MG63 (cell line): ENCODE measurements at places on chromosomes 12 and 14. TPM values are rescaled to one million over a fixed set of nuclear protein-coding genes. Genes with fewer than 3 reads are reported as not detected.

GYS2 gene
- total RNA-seq: not detected in 2 replicates

CLMN gene
- 0.35 and 1.2 TPM in 2 replicates for total RNA-seq

DNA sequence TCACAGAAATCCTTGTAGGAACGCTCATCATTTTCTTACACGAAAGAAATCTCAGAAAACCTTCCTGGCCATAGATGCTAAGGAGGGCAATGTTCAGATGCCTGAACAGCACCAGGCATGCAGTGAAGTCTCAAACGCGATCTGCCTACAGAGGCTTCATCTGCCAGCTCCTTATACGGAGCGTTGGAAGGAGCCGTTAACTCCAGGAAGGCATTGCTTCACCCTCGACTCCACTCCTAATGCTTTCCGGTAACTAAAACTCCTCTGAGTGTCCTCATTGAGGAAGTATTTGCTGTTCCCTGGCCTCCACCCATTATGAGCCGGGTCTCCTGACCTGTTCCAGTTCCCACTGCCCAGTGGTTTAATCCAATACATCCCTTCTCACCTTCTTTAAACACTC, 502.7 kb downstream of the BCL11B start:
- DNase-seq: no peak

GRCh38 chr12:4135919-4136605, 137.5 kb upstream of the CCND2 start:
- DNase-seq: no peak

GRCh38 chr14:58060077-58060476, 91.9 kb downstream of the ARMH4 start:
- no peak for DNase-seq

GRCh38 chr14:98580131-98580678, 691.8 kb downstream of the BCL11B start:
- DNase-seq: peak; percentile 1

- DNase-seq: no peak
Observed at GRCh38 chr14:61528591-61529021, 166.7 kb upstream of the HIF1A start.

DNA sequence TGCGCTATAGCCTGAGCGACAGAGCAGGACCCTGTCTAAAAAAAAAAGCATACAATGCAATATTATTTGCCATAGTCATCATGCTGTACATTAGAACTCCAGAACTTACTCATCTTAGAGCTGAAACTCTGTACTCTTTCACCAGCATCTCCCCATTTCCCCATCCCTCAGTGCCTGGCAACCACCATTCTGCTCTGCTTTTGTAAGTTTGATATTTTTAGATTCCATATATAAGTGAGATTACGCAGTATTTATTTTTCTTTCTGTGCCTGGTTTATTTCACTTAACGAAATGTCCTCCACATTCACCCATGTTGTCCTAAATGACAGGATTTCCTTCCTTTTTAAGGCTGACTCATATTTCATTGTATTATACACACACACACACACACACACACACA, 121.8 kb downstream of the BBS10 start:
- peak; percentile 5 for DNase-seq

DNA sequence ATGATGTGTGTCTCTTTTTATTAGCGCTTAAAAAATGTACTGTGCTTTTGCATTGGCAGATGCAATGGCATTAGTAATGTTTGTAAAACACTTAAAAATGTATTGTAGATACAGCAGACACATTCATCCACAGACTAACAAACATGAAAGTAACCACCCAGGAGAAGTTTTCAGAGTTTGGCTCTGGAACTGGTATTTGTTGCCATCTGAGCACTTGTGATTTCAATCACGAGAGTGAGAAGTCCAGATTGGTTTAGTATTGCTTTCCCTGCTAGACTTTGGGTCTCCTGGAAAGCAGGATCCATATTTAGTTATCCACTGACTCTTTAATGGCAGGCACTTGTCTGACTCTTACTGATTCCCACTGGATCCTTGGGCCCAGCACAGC, 13.2 kb downstream of the RASSF8 start:
- DNase-seq: peak; percentile 9

DNA sequence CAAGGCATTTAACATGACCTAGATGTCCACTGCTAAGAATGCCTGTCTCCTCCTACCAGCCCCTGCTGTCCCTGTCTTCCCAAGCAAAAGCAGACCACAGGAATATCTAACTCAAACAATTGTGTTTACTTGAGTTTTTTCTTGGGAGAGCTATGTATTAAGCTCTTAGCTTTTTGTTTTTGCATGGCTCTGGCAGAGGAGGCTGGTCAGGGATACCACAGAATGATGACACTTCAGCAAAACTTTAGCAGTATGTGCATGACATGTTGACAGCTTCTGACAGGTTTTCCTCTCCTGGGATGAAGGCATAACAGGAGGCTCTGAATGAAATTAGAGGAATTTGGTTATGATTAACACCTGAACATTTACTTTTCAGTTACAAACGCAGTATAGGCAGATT, 6.9 kb downstream of the TMBIM6 start:
- no peak for DNase-seq

MTA1 gene
- total RNA-seq: 20.6 and 46.5 TPM in 2 replicates

CIDEB gene
- not detected in 2 replicates for total RNA-seq

- DNase-seq: peak; percentile 77
Observed at GRCh38 chr12:98490501-98491453, 24.6 kb upstream of the TMPO start.

TFCP2 gene
- 13.0 and 14.7 TPM in 2 replicates for total RNA-seq

LYZ gene
- total RNA-seq: not detected in 2 replicates

DNA sequence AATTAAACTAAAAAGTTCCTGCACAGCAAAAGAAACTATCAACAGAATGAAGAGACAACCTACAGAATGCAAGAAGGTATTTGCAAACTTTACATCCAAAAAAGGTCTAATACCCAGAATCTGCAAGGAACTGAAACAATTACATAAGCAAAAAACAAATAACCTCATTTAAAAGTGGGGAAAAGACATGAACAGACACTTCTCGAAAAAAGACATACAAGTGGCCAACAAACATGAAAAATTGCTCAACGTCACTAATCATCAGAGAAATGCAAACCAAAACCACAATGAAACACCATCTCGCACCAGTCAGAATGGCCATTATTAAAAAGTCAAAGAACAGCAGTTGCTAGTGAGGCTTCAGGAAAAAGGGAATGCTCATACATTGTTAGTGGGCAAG, 15.2 kb downstream of the PDE6H start:
- DNase-seq: no peak

- no peak for DNase-seq
Observed at GRCh38 chr12:23753628-23754365, 195.7 kb downstream of the SOX5 start.

KIF21A gene
- total RNA-seq: 11.1 and 11.8 TPM in 2 replicates

- no peak for DNase-seq
Observed at GRCh38 chr14:70808416-70809224, 693 bp downstream of the MAP3K9 start.

SLC7A7 gene
- total RNA-seq: 4.0 TPM in 1 of 2 replicates, not detected in the other

DNA sequence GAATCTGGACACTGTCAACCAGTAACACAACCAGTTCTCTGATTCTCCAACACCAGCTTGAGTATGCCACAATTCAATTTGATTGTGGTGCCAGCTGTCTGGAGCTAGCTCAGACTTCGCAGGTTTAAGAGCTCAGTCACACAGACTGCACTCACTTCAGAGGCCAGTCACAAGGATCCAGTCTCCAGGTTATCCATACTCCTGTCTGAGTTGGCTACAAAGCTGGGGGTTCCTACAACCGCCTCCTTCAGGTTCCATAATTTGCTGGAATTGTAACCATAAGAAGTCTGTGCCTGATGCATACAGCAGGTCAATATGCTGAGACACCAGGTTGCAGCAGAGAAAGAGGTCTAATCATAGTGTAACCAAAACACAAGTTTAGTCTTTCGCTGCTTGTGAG, 70.5 kb upstream of the CPSF6 start:
- no peak for DNase-seq

DNA sequence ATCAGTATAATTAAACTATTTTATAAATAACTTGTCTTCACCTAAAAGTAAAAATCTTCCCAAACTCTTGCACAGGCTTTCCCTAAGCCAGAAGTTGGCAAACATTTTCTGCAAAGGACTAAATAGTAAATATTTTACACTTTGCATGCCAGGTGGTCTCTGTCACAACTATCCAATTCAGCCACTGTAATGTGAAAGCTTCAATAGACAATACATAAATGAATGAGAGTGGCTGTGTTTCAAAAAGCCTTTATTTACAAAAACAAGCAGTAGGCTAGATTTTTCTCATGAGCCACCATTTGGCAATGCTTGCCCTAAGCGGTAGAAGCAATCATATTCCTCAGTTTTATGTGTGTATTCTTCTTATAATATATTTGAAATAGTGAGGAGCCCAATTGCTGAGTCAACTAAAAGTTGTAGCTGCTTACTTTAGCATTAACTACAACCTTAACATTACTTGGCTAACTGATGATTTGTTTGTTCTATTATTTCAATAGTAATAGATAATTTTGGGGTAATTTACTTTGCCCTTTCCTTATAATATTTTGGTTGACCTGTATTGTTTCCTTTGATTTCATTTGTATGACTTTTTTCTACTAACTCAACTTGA, 236.0 kb upstream of the SYT1 start:
- DNase-seq: no peak

- DNase-seq: no peak
Observed at GRCh38 chr12:26134540-26134939, 9.7 kb upstream of the BHLHE41 start.

- no peak for DNase-seq
Observed at GRCh38 chr12:52308806-52309425, 12.3 kb downstream of the KRT83 start.

DNA sequence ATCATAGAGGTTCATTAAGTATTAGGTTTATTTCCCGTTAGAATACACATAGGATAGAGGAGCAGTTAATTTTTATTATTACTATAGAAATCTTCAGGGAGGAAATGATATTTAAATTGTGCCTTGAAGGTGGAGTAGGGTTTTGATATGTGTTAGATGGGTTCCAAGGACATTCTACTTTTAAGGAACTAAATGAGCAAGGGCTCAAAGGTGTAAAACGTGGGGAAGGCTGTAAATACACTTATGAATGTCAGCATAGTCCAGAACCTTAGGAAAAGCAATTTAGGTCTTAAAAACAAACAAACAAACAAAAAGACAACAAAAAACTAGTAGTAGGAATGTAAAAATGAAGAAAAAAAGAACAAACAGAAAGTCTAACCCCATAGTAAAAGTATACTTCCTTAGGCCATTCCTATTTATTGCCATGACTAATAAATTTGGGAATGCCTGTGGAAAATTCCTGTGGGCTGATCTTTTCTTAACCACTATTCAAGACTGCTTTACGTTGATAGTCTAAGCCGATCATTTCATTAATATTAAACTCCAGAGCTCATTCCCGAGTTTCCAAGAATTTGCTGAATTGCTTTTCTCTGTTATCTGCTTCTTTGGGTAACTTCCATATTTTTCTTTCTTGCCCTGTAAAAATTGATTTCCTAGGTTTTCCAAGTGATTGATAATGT, 180.3 kb downstream of the RAD51B start:
- DNase-seq: no peak

DNA sequence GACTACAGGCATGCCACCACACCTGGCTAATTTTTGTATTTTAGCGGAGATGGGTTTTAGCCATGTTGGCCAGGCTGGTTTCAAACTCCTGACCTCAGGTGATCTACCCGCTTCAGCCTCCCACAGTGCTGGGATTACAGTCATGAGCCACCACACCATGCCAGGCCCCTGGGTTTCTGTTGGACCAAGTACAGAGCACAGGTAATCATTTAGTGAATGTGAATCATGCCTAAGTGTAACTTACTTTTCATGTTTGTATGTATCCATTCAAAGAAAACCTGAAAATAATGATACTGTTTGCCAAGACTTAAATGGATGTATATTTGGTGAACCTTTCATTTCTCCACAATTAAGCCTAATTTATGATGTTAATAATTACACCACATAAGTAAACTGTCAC, 65.9 kb downstream of the FGD6 start:
- DNase-seq: no peak

DNA sequence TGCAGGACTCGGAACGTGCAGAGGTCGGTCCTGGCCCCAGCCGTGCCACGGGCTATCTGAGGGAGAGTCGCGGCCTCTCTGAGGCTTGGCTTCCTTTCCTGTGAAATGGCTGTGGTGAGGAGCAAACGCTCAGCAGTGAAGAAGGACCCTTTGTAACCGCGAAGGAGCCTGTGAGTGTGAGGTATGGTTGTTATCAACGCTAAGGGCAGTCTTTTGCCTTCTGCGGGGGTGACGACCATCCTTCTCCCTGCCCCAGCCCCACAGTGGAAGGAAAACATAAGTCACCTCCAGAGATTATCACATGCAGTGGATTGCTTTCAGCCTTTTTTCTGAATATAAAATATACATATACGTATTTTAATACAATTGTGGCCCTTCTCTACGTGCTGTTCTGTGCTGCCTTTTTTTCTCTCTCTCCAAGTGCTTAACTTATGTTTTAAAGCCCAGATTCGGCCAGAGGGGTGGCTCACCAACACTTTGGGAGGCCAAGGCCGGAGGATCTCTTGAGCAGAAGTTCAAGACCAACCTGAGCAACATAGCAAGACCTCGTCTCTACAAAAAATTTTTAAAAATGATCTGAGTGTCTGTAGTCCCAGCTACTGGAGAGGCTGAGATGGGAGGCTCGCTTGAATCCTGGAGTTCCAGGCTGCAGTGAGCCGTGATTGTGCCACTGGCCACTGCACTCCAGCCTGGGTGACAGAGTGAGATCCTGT, 17.4 kb downstream of the TAMALIN start:
- DNase-seq: no peak

OR4K5 gene
- not detected in 2 replicates for total RNA-seq

GRCh38 chr14:101233021-101233366, 328.3 kb upstream of the DIO3 start:
- DNase-seq: no peak

OR4E2 gene
- total RNA-seq: not detected in 2 replicates
